ENCODE measurements at places on chromosomes 6 and 20.

GRCh38 chr20:58642441-58642840 is 8.6 kb upstream of the STX16 start:
- DNase-seq = no peak

GRCh38 chr6:259901-260508 is 32.3 kb upstream of the DUSP22 start:
- DNase-seq = no peak

DNA sequence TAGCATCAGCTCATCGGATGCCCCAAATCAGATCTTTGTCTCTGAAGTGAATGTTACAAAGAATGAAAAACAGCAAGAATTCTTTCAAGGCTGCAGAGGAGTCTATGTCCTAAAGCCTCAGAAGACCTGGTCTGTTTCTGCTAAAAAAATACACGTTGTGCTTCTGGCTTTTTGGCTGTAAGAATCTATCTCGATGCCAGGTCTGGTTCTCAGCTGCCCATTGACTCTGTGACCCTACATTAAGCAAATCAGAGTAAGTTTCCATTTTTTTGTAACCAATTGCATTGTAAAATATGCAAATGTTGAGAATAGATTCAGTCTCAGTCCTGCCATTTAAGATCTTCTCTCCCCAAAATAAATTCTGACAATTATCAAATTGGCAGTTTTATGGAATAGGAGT is 705.4 kb downstream of the RFPL4B start:
- no peak for DNase-seq

DNA sequence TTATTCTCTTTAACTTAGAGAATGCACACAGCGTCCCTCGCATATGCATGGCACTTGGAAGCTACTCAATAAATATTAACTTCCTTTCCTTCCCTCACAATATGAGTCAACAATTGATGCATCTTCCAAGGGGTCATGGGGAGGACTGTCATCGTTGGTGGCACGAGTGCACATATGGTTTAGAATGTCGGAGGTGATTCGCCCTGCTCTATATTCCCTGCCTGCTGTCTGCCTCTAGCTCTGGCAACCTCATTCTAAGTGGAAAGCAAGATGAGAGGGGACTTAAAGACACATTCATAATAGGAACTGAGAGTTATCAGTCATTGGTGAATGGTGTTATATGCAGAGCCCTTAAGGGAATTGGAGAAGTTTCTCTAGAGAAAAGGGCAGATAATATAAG is 44.6 kb downstream of the MAK start:
- no peak for DNase-seq

DNA sequence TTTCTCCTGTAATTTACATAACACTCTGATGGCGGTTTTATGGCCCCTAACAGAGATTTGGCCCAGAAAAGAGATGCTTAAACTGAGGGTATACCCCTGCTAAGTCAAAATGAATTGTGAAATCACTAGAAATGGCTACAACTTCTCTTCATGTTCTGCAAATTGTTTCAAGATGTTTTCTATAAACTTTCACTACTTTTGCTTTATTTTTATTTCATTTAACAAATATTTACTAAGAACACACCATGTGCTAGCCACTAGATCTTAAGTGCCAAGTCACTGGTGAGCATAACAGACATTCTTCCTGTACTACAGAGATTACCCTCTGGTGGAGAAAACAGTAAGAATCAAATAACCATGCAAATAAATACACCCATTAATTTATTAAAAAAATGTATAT is 87.6 kb downstream of the KCNQ5 start:
- DNase-seq = no peak

- DNase-seq = no peak
Observed at GRCh38 chr6:74507649-74508048, 698.2 kb downstream of the COL12A1 start.

DNA sequence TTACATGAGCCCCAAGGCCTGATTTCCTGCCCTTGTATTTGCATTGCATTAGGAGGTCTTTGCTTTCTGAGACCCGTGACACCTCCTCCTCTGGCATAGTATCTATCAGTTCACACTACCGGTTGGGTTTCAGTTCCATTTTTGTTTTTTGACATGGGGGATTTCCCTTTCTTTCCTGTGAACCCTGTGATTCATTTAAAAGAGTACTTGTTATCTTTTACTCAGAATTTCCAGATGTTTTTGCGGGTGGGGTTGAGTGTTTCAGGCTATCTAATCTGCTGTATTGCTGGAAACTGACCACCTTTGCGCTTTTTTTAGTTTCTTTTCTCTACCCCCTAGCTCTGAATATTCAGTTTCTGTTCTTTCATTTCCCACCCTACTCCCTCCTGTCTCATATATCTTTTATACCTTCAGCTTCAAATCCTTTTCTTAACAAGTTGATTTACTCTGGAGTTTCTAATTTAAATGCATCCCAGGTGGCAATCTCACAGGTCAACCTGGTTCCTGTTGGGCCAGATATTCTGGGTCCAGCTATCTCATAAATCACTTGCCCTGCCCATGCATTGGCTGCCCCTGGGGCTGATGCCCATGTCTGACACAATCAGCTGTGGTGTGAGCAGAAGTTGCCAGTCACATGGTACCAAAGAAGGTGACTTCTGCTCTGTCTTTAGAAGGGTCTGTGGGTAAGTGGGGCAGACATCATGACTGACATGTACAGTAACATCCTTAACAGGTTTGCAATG is 14.3 kb upstream of the NCOA3 start:
- peak; percentile 69 for DNase-seq

GRCh38 chr6:52394251-52394666 is 25.9 kb upstream of the EFHC1 start:
- peak; percentile 25 for DNase-seq

GRCh38 chr6:134235937-134236751 is 81.8 kb downstream of the SGK1 start:
- DNase-seq = peak; percentile 25

DNA sequence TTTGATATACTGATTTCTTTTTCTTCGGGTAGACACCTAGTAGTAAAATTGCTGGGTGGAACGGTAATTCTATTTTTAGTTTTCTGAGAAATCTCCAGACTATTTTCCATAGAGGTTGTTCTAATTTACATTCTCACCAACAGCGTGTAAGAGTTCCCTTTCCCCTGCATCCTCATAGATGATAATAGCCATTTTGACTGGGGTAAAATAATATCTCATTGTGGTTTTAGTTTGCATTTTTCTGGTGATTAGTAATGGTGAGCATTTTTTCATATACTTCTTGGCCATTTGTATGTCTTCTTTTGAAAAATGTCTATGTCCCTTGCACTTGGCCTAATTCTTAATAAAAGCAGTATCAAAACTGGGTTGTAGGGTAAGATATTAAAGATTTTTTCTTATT is 148.9 kb upstream of the SIM1 start:
- no peak for DNase-seq

DNA sequence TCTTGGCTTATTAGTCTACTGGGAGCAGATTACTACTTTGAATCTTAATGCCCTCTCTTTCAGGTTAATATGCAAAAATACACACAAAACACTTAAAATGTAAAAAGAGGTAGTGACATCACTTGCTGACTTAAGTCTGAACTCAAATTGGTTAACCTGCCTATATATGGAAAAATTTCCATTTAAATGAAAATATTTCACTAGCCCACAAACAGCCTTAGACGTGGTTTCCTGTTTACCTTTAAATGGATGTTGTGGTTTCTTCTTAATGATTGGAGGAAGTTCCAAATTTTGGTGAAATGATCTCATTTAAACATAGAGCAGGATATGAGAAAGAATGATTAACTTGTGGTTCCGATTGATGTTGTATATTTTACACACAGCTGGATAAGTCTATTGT is 553.7 kb downstream of the CD109 start:
- DNase-seq = no peak

GRCh38 chr6:147447835-147448611 is 60.5 kb upstream of the SAMD5 start:
- no peak for DNase-seq

GRCh38 chr6:131226459-131227157 is 91.3 kb downstream of the AKAP7 start:
- no peak for DNase-seq

DNA sequence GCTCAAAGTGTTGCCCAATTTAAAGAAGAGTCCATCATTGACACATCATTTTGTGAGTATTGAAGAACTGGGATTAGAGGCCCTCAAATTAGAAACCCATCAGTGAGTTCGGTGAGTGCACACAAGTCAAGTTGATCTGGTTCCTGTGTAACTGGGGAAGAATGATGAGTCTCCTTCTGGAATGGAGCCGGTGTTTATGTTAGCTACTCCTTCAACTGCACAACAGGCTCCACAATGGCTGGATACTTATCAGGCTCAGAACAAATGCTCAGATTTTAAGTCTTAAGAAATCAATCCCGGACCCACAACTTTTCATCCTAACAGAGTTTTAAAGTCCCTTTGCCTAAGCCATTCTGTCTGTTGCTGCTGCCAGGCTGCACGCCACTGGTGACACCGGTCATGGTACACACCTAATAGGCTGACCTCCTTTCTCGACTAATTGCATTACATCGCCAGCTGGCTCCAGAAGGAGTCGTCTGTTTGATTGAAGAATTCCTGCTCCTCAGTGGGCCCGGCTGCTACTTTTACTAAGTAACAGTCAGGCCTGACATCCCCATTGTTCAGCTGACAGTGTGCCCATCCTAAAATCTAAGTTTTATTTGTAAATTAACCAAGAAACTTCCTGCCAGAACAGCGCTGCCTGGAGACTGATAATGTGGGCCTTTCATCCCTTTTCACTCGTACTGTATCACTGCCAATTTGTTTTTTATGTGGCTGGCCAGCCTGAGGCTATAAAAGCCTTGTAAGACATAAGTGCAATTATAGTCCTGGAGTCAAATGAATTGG is 130.4 kb downstream of the INSM1 start:
- no peak for DNase-seq

GRCh38 chr6:87397656-87398055 is 10.1 kb upstream of the CFAP206 start:
- no peak for DNase-seq

DNA sequence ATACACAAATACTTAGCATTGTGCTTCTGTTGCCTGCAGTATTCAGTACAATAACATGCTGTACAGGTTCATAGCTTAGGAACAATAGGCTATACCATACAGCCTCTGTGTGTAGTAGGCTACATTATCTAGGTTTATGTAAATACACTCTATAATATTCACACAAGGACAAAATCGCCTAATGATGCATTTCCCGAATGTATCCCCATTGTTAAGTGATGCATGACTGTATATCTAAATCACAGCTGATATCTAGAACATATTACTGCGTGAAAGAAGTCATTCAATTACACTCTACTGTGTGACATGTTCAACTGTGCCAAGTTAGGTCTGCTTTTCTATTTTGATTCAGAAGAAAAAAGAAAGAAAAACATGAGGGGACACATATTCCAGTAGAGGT is 633.5 kb downstream of the RFPL4B start:
- no peak for DNase-seq

GRCh38 chr6:53792973-53793317 is 1.9 kb upstream of the LRRC1 start:
- no peak for DNase-seq

GRCh38 chr6:104017410-104018381 is 842.0 kb downstream of the HACE1 start:
- DNase-seq = no peak

DNA sequence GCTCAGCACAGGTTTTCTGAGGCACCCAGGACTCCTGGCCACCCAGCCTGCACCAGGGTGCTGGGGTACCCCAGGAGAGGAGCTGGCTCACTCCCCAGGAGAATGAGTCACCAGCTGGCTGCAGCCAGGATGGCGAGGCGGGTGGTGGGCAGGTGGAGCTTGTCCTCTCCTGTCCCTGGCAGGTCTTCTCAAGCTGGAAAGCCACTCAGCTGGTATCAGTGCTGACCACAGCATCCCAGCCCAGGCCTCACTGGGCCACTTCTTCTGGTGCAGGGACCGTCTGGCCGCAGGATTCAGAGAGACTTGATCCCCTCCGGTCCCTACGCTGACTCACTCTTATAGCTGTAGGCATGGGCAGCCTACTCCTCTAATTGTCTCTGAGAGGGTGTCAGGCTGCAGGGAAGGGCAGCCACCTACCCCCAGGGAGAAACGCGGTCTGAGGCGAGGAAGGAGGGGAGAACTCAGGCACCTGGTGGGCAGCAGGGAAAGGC is 22.2 kb downstream of the TFEB start:
- DNase-seq = no peak

DNA sequence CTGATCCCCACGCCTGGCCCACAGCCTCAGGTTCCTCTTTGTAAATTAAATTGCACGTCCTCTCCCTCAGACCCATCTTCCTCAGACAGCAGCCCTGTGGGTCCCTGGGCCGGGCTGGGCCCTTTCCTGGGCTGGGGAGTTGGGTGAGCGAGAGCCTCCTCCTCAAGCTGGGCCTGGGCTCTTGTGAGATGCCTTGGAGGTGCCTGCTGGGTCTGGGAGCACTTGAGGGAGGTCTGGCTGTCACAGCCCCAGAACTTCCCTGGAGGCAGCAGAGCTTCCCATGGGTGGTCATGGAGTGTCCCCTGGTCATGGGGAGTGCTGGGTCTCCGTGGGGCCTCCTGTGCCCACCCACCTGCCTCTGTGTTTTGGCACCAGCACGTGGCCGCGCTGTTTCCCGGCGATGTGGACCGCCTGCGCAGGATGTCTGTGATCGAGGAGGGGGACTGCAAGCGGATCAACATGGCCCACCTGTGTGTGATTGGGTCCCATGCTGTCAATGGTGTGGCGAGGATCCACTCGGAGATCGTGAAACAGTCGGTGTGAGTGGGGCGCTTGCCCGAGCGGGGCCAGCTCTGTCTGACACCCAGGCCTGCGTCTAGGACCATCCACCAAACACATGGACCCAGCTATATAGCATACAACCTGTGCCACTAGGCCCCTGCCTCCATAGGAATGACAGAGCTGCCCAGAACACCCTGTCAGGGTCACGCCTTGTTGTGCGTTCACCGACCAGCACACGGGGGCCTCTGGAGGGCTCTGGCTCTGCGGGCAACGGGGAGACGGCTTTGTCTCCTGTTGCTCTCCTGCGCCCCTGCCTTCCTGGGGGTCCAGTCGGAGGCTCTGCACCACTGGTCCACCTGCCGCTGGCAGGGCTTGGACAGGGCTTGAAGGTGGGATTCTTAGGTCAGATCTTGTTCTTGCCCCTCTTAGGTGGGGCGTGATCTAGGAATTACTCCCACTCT is 33.0 kb downstream of the PYGB start:
- DNase-seq = no peak

- DNase-seq = no peak
Observed at GRCh38 chr20:4235512-4236043, 220.2 kb upstream of the RNF24 start.

DNA sequence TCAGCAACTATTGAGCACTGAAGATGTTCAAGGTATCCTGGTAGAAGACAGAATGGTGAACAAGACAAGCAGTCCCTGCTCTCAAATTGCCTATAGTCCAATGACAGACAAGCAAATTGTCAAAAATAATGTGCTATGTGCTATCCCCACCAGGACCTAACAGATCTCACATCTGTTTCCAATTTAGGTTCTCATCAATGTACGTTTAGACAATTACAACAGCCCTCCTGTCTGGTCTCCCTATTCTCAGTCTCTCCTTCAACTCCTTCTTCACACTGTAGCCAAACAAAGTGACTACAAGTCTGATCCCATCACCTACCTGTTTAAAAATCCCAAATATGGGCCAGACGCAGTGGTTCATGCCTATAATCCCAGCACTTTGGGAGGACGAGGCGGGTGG is 7.5 kb downstream of the TAPBP start:
- no peak for DNase-seq

- no peak for DNase-seq
Observed at GRCh38 chr20:45363611-45364492, 896 bp downstream of the SYS1 start.

All from activated naive CD4-positive, alpha-beta T cell treated with Interleukin-2 at 50 U/mL for 16 hours (primary cell).